ENCODE measurements at places on chromosomes 2 and 18. TPM values are rescaled to one million over a fixed set of nuclear protein-coding genes. Genes with fewer than 3 reads are reported as not detected.
A peak's percentile ranks its signal among the peaks of the same experiment; 100 is the strongest.

- DNase-seq: no peak
Observed at GRCh38 chr2:60522462-60522861, 31.0 kb downstream of the BCL11A start.

DNA sequence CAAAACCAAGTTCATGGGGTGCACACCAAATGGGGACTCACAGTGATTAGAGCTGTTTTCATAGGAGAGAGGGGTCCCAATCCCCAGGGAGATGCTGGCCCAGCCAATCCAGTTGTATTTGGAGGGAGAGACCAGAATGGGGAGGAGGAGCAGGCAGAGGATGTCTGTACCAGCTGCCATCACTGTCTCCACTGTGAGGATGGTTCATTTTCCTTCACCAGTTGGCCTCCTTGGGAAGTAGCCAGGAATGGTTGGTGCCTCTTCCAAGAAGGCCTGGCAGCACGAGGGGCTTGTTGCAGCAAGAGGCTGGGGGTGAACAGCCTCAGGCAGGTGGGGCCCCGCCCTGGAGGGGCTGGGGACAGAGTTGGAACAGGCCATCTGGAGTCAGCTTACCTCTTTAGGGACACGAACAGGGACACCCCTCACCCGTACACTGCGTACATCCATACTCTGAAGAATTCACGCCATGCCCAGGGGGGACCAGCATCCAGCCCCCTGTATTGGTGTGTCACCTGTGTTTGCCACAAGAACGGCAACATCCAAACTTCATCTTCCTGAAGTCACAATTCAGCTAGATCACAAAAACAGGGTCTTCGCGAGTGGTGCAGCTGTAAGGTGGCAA, 161.7 kb upstream of the ZNF236 start:
- no peak for DNase-seq

- DNase-seq: no peak
Observed at GRCh38 chr2:56687169-56687568, 503.4 kb downstream of the CCDC85A start.

DNA sequence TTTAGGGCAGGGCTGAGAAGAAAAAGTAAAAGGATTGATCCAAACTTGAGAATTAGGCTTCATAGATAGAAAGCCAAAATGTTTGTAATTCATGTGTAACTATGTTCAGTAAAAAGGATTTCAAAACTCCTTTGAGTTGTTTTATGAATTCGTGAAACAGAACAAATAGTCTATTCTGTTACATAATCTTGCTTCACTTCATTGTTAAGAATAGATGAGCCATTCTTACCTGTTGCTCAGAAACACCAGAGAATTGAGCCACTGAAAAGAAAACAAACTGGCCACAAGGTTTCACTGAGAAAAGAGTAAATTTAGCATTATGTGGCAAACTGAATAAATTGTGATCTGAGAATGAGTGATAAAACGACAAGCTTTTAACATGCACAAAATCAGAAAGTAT, 4.5 kb upstream of the ITPRID2 start:
- no peak for DNase-seq

The RAB27B gene
- total RNA-seq: 24.6 TPM

DNA sequence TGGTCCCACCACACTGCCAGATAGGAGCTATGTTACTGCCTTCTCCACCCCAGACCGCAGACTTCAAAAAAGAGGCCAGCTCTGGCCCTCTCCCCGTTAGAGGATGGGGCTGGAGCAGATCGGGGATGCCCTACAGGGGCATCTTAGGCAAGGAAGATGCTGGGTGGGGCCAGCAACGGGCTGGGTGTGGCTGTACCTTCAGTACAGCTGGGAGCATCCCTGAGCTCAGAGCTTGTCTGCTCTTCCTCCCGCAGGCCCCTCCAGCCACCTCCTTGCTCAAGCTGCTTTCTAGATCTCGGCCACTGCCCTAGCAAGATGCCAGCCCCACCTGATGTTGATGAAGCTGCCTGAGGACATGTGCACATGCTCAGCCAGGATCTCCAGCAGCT, 9.8 kb downstream of the PTPRN start:
- no peak for DNase-seq

- DNase-seq: no peak
Observed at GRCh38 chr2:63300835-63301234, 250.2 kb downstream of the OTX1 start.

DNA sequence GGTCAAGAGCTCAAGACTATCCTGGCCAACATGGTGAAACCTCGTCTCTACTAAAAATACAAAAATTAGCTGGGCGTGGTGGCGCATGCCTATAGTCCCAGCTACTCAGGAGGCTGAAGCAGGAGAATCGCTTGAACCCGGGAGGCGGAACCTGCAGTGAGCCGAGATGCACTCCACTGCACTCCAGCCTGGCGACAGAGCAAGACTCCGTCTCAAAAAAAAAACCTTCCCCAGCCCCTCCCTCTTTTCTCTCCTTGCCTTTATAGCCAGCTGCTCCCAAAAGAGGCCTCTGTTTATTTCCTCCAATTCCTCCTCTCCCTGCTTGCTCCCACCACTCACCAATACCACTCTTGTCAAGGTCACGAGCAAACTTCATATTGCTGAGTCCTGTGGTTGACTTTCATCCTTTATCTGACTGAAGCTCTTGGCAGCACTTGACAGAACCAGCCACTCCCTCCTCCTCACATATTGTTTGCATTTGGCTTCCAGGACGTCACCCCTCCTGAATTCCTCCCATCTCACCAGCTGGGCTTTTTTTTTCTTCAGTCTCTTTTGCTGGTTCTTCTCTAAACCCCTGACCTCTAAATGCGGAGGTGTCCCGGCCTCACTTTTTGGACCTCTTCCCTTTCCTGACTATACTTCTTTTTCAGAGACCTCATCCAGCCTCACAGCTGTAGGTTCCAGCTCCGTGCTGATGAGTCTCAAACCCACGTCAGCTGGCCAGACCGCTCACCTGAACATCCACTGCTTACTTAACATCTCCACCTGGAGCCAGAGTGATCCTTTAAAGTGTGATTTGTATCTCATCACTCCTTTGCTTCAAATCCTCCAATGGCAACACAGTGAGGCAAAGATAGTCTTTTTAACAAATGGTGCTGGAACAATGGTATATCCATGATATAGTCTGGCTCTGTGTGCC, 84.6 kb upstream of the CAB39 start:
- DNase-seq: no peak

- no peak for DNase-seq
Observed at GRCh38 chr18:10927286-10927992, 221.9 kb downstream of the PIEZO2 start.

The PTH2R gene
- 0.64 TPM for total RNA-seq

The COL4A3 gene
- 3.7 TPM for total RNA-seq

DNA sequence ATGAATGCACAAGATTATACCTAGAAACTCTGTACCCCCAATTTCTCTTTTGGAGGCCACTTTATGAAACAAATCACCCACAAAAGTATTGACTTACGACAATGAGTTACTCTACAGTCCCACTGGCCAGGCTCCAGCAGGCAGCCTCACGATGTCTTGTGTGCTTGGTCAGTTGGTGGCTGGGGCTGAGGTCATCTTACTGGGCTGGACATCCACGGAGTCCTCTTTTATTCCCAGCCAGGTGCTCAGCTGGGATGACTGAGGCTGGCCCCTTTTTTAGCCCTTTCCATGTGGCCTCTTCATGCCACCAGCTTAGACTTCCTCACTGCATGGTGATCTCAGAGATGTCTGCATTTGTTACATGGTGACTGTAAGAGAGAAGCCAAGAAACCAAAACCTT, 8.9 kb upstream of the ID2 start:
- DNase-seq: no peak

DNA sequence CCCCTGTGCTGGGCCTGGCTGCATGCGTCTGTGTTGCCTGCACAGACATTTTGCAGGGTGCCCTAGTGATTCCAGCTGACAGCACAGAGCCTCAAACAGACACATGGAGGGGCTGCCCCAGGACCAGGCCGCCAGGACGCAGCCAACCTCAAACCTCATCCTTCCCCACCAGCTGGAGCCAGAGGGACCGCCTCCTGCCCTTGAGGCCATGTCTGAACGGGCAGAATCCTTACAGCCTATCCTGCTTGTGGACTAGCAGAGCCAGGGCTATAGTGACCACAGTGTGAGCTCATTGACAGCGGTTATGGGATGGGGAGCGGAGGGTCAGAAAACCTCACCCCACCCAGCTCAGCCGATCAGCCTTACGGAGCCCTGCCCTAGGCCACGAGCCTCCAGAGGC, 22.4 kb downstream of the ODC1 start:
- no peak for DNase-seq

- DNase-seq: no peak
Observed at GRCh38 chr2:238220274-238220891, 16.9 kb upstream of the ILKAP start.

The MTA3 gene
- total RNA-seq: 31.4 TPM

The UPP2 gene
- total RNA-seq: not detected

- no peak for DNase-seq
Observed at GRCh38 chr2:166516712-166517303, 22.8 kb upstream of the SCN7A start.

GRCh38 chr18:62102221-62102620, 84.6 kb downstream of the PIGN start:
- DNase-seq: no peak

DNA sequence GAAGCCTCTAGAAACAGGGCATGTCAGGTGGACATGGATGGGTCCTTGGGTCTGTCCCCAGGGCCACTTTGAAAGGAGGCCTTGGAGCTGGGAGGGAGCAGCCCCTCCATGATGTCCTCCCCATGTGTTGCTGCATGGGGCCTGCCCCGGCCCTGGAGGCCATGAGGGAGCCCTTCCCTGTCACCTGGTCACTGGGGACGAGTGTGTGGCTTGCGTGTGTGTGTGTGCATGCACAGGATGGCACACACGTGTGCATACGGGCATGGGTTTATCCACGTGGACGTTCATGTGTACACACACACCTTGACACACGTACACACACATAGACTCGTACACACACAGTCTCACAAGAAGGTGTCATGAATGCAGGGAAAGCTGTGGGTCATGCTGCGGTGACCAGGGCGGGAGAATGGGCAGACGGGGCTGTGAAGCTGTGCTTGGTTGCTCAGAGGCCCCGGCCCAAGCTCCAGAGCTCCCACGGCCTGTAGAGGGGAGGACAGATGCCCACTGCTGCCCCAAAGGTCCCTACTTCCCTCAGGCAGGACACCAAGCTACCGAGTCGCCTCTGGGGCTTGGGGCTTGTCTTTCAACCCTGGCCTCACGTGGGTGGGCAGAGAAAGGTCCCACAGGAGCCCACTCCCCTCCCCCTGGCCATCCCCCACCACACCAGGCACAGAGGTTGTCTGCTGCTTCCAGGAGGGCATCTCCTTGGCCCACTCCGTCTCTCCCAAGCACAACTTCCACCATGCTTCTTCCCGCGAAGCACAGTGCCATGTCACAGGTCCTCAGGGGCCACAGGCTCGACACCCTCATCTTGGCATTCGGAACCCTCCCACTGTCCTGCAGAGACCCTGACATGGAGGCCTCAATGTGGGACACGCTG, 42.3 kb upstream of the GPC1 start:
- DNase-seq: no peak

The CLK1 gene
- total RNA-seq: 124 TPM

The GALNT5 gene
- 0.16 TPM for total RNA-seq

DNA sequence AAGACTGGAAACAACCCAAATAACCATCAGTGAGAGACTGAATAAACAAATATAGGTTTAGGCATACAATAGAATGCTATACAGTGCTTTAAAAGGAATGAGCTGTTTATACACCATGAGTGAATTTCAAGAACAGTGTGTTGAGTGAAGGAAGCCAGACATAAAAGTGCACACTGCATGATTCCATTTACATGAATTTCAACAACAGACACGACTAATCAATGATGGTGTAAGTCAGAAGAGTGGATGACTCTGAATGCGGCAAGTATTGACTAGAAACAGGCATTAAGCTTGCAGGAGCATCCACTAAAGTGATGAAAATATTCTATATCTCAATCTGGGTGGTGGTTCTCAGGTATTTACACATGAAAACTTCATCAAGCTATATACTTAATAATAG, 142.7 kb upstream of the SLC39A10 start:
- no peak for DNase-seq

The WDSUB1 gene
- total RNA-seq: 8.2 TPM

DNA sequence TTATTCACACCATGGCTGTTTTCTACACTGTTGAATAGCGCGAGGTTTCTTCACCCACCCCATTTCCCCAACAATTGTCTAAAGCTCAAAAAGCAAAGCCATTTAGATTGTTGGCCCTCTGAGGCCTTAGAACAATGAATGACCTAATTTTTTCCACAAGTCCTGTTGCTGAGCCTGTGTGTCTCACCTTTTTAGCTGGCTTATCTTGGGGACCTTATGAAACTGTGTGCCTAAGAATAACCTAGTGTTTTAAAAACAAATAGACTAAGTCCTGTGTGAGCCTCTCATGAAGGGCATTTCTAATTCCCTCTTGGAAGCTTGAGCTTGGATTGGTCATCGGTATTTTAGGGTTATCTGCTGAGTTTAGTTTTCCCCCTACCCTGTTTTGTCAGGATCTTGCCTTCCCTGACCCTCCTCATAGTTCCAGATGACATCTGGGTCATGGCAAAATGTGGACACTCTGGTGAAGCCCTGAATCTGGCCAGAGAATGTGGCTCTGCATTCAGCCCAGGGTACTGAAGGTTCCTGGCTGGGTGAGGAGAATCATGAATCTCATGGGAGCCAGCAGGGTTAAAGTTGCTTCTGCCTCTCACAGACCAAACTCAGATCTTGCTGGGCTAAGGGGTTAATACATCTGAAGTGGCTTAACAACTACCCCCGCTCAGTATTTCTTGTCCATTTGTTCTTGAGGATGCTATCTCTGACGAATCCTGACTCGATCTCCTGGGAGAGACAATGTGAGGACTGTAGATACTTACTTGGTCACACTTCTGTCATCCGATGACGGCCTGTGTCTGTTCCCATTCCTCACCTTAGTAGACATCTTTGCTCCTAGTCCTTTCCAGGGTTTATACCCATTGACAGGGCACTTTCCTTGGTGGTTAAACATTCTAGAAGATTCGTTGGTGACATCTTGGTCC, 104.2 kb upstream of the MAP4K3 start:
- DNase-seq: no peak

- DNase-seq: no peak
Observed at GRCh38 chr18:9103376-9103873, 926 bp downstream of the NDUFV2 start.

GRCh38 chr2:98854682-98855081, 81.3 kb downstream of the CRACDL start:
- DNase-seq: no peak

DNA sequence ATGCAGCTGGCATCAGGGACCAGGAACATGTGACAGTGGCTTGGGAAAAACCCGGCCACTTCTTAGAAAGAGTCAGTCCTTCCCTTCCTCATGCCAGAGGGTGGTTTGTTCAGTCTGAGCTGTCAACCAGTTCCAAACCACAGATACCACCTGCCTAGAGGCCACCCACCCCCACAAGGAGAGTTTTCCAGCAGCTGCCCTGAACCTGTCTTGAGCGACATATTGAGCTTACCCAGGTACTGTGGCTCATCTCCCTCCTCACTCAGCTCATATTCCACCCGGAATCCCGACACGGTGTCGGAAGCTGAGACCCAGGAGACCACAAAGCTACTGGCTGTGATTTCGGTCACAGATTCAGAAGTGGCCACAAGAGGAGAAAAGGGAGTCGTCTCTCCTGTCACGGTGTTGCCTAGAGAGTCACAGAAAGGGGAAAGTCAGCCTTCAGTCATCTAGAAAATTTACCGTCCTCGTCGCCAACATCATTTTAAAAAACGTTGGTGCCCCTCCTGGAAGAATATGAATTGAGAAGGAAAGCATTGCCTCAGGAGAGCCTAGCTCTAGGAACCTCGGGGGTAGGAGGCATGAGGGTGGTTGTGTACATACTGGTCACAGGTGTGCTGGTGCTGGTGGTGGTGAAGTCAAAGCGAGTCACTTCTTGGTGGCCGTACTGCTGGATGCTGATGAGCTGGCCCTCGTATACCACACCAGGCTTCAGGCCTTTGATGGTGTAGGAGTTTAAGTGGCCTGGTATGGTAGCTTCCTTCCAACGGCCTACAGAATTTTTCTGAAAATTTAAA, 26.3 kb downstream of the FN1 start:
- peak; percentile 39 for DNase-seq

The CDK15 gene
- total RNA-seq: 0.33 TPM
